ENCODE measurements at places on chromosomes 16 and 17.

GRCh38 chr17:35766903-35767510 is 6.3 kb downstream of the C17orf50 start:
- ATAC-seq, result no peak

DNA sequence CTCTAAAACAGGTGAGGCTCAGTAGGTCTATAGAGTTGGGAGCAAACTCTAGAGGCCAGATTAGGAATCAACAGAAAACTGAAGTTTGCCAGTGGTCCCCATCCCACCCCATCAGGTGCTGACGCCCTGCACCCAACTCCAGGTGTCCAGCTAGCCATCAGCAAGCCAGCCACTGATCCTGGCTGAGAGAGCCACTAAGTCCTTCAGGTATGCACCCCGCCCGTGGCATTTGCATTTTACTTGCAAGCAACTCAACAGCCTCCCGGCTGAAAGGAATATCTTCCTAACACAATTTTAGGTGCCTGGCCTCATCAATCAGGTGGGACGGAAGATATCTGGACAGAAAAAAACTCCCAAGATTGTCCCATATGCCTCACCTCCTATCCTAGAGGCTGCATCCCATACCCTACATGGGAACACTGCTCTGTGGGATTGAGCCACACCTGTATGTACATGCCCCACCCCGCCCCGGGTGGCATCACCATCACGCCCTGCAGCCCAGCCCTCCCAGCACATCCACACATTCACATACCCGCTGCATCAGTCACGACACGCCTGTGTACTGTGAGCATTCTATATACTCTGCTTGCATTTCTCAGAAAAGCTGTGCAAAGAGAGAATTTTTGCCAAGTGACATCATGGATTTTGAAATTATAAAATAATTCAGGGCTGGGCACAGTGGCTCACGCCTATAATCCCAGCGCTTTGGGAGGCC is 8.3 kb downstream of the OTOP3 start:
- no peak for ATAC-seq

DNA sequence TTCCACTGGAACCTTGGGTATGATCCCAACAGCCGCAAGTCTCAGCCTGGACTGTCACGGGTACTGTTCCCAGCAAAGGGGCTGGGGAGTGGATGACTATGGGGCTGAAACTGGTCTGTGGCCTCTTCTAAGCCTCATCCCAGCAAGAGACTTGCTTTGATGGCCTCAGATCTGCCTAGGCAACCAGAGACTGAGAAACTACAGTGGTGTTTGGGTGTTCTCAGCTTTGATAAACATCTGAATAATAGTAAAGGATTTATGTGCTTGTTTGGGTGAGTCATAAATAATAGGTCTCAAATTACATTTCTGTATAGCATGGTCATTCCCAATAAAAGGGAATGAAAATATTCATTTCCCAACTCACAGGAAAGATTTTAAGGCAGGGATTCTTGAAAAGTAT is 30.2 kb upstream of the ULK2 start:
- ATAC-seq, result no peak

DNA sequence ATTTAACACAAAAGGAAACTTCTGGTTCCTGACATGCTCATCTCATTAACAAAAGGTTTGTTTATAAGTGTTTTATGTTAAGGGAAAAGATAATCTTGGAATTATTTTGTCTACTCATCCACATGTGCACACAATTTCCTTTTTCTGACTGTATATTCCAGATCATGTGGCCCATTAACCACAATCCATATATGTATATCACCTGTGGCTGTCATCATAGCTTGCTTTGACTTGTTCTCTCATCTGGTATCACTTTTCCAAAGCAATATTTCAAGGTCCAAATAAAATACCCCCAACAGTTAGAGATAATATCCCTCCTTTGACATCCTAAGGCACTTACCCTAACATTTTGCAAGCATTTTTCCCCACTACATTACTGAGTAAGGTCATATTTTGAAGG is 856.1 kb downstream of the CDH11 start:
- no peak for ATAC-seq

DNA sequence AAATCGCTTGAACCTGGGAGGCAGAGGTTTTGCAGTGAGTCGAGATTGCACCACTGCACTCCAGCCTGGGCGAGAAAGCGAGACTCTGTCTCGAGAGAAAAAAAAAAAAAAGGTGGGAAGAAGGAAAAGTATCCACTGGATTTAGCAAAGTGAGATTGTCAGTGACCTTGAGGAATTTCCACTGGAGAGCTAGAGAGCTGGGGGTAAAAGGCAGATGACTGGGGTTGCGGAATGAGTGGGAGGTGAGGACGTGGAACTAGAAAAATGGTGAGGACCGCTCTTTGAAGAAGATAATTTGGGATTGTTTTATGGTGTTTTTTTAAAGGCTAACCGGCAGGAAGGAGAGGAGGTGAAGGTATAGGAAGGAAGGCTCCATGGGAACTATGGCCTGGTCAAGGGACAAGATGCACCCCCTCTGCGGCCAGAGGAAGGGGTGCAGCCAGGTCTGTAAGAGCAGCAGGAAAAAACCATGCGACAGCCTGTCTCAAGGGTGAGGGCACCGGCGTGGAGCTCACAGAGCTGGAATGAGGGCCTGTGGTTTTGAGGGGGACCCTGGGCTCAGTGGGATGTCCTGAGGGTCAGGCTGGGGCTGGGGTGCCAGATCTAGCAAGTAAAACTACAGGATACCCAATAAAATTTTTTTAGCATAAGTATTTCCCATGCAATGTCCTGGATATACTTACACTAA is 694 bp upstream of the MLST8 start:
- ATAC-seq, result no peak

DNA sequence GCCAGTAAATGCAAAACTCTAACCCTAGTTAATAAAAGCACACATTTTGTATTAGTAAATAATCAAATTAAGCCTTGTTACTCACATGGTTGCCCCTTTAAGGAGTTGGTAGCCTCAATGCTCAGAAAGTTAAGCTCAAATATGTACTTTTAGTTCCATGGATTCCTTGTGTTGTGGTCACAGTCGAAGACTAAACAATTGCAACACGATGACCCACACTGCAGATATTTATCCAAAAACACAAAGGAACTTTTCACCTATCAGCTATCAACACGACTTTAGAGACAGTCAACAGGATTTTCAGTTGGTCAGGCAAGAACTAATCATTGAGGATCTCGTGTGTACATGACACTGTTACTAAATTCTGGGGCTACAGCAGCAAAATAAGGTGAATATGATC is 47.4 kb upstream of the NUDT7 start:
- ATAC-seq, result no peak

- ATAC-seq, result no peak
These were observed 51.7 kb downstream of the GAN start for GRCh38 chr16:81366316-81366932.

DNA sequence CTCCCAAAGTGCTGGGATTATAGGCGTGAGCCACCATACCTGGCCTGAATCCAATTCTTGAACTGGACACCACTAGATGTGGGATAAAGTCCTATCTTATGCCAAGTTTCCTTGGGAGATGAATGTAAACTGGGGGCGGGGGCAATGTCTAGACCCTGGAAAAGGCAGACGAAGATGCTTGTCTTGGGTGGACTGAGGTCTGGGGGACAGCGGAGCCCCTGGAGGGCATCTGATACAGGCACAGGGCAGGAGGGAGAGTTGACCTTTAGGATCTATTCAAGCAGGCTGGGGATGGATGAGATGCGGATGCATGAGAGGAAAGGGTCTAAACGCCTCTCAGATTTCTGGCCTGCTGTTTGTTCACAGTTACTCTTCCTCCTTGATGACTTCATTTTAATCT is 11.7 kb downstream of the C1QTNF1 start:
- ATAC-seq, result no peak

GRCh38 chr16:57539072-57539796 is 2.9 kb upstream of the CCDC102A start:
- no peak for ATAC-seq

GRCh38 chr16:85174871-85175723 is 62.8 kb upstream of the CIBAR2 start:
- no peak for ATAC-seq

DNA sequence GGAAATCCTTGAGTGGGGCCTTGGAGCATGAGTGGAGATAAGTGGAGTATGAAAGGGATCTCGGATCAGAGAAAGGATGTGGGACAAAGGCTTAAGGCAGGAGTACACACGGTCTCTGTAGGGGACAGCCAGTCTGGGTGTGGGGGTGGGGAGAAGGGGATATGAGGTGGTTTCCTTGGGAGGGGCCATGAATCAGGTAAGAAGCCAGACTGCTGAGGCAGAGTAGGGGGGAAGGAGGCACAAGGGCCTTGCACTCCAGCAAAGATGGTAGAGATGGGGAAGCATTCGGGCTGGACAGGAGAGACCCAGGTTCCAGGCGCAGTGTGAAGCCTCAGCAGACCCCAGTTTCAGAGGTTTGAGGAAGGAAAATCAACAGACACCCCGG is 1.6 kb downstream of the HSD11B2 start:
- ATAC-seq, result no peak

- ATAC-seq, result no peak
These were observed 70.6 kb downstream of the TMC6 start for GRCh38 chr17:78058001-78058400.

GRCh38 chr16:4847774-4848587 is 700 bp downstream of the UBN1 start:
- ATAC-seq, result peak; percentile 9

DNA sequence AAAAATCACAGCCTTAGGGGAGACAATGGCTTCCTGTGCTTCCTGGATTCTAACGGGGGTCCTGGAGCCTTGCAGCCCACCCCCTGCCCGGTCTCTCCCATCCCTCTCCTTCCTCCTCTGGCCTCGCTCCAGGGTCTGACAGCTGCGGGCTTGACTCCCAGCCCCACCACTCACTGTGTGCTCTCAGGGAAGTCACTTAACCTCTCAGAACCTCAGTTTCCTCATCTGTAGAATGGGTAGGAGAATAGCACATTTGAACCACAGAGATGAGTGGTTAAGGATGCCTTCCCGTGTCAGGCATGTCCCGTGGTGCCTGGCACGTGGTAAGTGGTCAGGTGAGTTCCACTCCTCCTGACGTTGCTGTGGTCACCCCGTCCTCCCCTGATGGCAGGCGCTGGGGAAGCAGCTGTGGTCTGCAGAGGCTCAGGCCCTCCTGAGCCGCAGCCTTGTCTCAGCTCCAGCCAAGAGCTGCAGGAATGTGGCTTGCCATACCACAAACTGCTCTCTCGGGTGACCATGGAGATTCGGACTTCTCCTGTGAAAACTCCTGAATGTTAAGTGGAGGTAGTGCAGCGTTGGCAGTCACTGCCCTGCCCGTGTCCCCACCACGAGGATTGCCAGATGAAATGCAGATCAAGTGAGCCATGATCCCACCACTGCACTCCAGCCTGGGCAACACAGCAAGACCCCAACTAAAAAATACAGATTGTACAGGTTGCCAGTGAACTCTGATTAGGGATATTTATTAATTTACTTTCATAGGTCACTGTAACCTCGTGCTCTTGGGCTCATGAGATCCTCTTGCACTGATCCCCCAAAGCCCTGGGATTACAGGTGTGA is 85.7 kb downstream of the NT5M start:
- ATAC-seq, result no peak
